ENCODE measurements at places on chromosomes 1 and 21.

DNA sequence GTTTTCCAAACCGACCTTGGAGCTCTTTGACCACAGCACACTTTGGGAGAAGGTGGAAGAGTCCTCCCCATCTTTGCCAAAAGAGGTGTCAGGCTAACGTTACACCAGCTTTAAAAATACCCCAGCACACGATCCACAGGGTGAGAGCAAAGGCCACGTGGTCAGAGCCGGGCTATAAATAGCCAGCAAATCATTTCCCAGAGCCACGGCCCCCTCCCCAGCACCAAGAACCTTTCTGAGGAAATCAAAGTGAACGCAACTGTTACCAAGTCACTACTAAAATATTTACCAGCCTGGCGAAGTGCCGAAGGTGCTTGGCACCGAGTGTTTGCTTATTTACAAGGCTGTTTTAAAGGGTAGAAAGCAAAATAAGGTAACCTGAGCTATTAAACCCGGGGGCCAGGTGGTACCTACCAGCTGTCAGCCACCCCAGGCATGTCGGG is 72.4 kb downstream of the CASZ1 start:
- DNase-seq: no peak

GRCh38 chr1:56526571-56527174 is 52.7 kb downstream of the PLPP3 start:
- DNase-seq: no peak

- DNase-seq: no peak
These were observed 4.4 kb downstream of the SHC1 start for GRCh38 chr1:154966111-154966510.

DNA sequence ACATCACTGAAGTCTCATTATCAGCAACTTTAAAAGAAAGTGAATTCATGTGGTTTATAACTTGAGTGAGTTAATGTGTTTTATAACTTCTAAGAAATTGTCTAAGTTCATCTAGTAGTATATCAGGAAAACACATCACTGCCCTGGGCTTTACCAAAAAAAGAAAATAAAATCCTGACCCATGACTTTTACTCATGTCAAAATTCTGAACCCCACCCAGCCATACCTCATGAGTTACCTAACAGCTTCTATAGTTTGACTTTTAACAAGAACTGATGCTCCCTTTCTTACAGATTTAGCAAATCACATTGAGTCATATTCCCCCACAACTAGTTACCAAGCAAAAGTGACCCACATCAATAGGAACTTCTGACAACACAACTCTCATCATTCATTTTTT is 57.4 kb downstream of the ESRRG start:
- no peak for DNase-seq

GRCh38 chr21:26119906-26120305 is 50.7 kb downstream of the APP start:
- DNase-seq: no peak

DNA sequence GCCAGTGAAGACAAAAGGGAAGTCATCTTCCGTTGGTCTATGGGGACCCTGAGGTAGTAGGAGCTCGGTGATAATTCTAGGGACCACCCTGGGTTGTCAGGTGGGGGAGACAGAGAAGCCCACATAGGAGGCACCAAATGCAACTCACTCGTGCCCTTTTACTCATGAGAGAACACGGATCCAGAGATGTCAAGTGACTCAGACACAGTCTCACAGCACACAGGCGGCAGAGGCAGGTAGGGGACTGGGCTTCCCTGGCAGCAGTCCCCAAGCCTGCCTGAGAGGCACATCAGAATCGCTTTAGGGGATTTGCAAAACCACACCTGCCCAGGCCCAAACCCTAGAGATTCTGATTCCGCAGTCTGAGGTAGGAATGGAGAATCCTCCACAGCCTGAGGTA is 31.3 kb upstream of the RUNX3 start:
- no peak for DNase-seq

DNA sequence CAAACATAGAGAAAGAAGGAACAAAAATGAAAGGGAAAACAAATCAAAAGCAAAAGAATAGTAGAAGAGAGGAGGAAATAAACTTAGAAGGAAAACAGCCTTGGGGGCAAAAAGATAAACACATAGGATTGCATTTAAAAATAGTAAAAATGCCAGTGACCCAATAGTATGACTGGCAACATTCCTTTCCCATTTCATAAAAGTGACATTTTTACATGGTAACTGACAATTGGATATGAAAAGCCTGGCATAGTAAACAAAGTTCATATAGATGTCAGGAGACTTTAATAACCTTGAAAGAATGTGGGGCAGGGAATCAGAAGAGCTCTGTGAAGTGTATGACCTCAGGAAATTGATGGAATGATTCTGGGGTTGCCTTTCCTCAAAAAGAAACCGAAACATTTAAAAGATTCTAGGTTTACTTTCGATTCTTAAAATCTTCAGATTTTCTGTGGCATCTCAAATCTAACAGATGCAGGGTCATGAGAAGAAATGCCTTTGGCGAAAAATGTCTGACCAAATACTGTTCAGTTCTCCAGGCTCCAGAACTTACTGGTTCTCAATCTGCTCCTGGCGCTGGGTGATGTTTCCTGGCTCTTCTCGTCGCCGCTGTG is 33.7 kb downstream of the SPTA1 start:
- no peak for DNase-seq

DNA sequence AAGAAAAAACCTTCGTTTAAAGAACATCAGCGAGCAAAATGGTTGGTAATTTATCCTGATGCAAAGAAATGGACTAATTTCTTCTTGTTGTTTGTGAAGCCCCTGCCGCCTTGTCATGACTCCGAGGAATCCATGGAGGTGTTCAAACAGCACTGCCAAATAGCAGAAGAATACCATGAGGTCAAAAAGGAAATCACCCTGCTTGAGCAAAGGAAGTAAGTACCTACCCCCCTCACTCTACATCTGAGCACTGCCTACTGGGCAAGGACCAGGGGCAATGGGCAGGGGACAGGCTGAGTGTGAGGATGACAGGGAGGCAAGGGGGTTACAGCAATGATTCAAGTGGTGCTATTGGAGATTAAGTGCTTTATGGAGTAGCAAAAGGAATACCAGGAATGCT is 29.4 kb downstream of the MAP3K7CL start:
- no peak for DNase-seq

DNA sequence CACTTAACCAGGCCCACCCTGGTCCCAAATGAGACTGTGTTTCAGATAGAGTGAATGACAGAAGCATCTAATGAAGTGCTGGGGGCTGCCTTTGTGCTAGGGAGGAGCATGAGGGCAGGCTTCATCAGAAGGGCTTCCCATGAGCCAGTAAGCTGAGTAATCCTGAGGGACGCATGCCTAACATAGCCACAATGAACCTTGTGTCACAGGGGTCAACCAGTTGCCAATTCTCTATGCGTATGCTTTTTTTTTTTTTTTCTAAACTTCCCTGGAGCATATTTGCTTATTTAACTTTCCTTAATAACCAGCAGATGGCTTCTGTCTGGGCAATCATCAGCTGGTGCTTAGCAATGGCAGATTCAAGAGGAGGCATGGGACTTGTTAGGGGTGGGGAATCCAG is 25.5 kb upstream of the CYP2J2 start:
- no peak for DNase-seq

DNA sequence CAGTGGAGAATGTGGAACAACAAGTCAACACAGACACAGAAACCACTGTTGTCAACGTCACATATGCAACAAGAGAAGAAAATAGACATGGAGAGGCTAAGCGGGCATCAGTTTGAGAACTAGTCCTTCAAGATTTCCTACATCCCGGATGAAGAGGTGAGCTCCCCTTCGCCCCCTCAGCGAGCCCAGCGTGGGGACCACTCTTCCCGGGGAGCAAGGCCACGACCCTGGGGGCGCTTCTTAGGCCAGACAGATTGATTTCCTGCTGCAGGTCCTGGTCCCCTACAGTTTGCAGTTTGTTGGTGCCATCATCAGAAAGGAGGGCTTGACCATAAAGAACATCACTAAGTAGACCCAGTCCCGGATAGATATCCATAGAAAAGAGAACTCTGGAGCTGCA is 113.0 kb downstream of the NBPF12 start:
- no peak for DNase-seq
